CD4-positive, alpha-beta T cell treated with Interleukin-6 for 4 hours (primary cell): ENCODE measurements at places on chromosomes 2 and 18.
A peak's percentile ranks its signal among the peaks of the same experiment; 100 is the strongest.

- DNase-seq, result no peak
Observed at GRCh38 chr2:108263401-108263800, 23.6 kb downstream of the SULT1C3 start.

- DNase-seq, result no peak
Observed at GRCh38 chr2:112698834-112699515, 21.8 kb upstream of the NT5DC4 start.

- no peak for DNase-seq
Observed at GRCh38 chr2:231413456-231413855, 17.9 kb downstream of the B3GNT7 start.

DNA sequence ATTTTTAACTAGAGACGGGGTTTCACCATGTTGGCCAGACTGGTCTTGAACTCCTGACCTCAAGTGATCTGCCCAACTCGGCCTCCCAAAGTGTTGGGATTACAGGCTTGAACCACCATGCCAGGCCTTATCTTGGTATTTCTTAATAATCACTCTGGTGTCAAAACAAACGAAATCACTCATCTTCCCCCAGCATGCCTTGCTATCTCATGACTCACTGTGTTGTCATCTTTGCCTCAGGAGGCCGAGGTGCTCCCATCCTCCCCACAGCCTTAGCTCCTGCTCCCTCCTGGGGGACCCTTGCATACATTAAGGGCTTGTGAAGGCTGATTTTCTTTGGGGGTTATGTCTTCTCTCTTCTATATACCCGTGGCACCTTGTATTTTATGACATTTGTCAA is 250.1 kb upstream of the DPP10 start:
- DNase-seq, result no peak

GRCh38 chr2:198628596-198628995 is 824.2 kb downstream of the PLCL1 start:
- no peak for DNase-seq

DNA sequence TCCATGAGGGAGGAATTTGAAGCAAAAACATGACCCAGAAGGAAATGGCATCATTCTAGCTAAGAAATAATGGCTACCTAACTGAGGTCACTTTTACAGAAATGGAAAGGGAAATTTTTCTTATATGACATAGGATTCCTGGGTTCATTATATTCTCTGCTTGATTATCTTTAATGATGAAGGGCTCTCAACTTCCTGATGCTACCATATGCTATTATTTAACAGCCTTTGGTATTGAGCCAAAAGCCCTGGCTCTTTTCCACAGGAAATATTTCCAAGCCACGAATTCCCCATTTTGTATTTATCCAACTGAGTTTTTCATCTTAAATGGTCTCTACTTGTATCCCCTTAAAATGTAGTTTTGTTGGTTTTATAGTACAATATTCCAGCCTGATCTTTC is 63.2 kb upstream of the NPAS2 start:
- no peak for DNase-seq

- DNase-seq, result no peak
Observed at GRCh38 chr2:222627764-222628163, 28.1 kb downstream of the FARSB start.

DNA sequence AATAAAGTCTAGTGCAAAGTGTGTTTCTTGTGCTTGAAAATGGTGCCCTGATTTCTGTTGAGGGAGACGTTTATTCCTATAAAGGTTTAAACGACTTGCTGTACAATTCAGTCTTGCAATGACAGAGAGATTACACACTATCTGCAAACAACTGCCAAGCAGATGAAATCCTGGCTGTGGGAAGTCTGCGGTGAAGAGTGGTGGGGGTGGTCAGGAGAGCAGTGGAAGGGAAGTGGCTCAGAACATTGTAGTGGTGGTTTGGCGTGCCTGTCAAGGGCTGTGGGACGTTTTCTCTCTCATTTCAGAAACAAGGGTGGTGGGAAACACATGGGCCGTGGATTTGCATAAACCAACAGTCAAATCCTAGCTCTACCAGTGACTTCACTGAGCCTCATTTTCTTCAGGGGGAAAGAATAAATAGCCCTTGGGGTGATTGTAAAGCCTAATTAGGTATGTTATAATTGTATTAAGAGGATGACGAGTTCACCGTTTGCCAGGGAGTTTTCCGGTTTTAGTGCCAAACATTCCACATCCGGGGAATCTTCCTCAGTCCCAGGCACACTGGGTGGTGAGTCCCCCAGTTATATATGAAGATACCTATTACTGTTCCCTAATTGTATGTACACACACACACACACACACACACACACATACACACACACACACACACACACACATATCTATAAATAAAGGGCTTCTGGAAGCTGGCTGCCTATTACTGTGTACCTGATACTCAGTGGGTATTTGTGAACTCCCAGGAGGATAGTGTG is 115.0 kb downstream of the SPTBN1 start:
- peak; percentile 78 for DNase-seq

- DNase-seq, result no peak
Observed at GRCh38 chr2:229952256-229952835, 30.0 kb downstream of the FBXO36 start.

GRCh38 chr18:53886058-53886457 is 338.4 kb downstream of the MBD2 start:
- DNase-seq, result no peak

- DNase-seq, result no peak
Observed at GRCh38 chr2:212711856-212712255, 173.3 kb upstream of the ERBB4 start.

DNA sequence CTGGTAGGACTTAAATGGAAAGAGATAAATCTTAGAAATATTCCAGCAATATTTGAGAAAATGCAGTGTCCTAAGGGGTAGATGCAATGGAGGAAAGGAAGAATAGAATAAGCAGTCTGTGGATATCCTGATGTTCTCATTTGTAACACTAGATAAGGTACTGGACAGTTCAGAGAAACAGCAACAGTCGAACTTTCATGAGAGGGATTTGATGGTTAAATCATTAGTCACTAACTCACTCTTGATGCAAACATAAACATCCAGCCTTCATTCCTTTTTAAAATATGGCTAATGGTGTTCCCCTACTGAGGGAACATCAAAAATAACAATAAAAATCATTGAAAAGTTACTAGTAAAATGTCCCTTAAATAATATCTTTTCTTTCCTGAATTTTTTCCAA is 211.4 kb upstream of the SLC39A10 start:
- no peak for DNase-seq

DNA sequence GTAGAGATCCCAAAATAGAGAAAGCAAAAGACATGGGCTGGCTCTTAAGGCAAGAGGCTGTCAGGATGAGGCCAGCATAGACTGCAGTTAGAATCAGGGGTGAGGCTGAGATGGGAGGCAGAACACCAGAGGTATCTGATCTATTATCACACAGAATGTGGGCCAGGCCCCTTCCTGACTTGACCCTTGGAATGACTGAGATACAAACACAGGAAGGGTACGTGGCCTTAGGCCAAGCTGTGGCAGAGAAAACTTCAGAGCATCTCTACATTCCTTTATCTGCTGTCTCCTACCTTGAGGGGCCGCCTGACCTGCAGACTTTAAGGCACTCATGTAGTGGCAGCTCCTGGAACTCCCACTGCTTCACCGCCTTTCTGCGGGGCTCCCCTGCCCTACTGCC is 28.4 kb downstream of the TMEM17 start:
- no peak for DNase-seq

- DNase-seq, result no peak
Observed at GRCh38 chr2:168158586-168158985, 88.8 kb downstream of the STK39 start.

- peak; percentile 13 for DNase-seq
Observed at GRCh38 chr18:49728542-49728941, 84.8 kb downstream of the ACAA2 start.

GRCh38 chr2:97966545-97967215 is 29.1 kb downstream of the TMEM131 start:
- DNase-seq, result no peak

DNA sequence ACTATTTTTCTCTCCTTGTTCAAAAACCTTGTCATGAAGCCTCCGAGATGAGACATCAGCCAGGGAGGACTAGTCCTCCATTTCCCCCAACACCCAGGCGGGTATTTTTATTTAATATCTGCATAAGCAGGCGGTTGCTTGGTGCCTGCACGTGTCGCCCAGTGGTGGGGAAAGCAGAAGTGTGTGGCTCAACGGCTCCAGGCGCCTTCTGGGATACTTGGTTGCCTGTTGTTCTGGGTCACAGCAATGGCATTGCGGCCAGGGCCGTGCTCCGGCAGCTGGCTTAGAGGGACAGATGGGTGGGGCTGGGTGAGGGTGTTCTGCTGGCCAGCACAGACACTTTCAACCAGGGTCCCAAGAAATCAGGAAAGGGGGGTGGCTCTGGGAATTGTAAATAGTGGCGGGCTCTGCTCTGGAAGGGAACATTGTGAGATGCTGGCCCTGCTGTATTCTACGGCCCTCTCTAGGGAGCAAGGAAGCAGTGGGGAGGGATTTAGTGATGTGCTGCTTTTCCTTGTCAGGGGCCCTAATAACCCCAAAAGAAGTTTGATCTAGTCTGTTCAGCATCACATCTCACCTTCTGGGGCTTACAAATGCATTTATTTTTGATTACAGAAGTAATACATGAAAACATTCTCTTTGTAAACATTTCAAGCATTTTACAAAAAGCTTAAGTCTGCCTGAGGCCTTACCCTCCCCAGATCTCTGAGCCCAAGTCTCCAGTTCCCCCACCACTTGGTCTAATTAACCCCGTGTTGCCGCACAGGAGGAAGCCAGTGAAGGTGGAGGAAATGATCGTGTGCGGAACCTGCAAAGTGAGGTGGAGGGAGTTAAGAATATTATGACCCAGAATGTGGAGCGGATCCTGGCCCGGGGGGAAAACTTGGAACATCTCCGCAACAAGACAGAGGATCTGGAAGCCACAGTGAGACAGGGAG is 1.1 kb downstream of the VAMP8 start:
- peak; percentile 25 for DNase-seq
